ENCODE measurements at places on chromosomes 1 and 21.

DNA sequence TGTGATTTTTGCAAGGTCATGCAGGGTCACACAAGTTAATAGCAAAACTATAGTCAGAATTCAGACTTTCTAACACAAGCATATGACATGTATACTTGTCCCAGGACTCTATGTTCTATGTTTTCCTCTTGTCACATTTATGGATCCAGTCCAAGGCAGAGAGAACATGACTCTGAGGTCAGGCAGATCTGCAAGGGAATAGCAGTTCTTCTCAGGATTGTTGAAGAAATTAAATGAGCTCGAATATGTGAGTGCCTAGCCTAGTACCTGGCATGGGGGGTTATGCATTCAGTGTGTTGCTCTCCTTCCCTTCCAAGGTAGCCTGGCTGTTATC is 9.5 kb upstream of the RPTN start:
- no peaks in the 10 kb centered on the region for H3K4me1 ChIP-seq
- no peak overlapping the region for H3K27ac ChIP-seq
- H3K27me3 ChIP-seq = no peaks in the 10 kb centered on the region

GRCh38 chr1:174990382-174990999 is 9.3 kb upstream of the CACYBP start:
- H3K4me3 ChIP-seq = no peak overlapping the region
- peaks cover 11% of the 10 kb centered on the region for H3K36me3 ChIP-seq
- H3K4me1 ChIP-seq = no peaks in the 10 kb centered on the region

- no peaks in the 10 kb centered on the region for H3K27me3 ChIP-seq
- 0 out of 2 replicates have a peak, but pooled peaks cover 2% of the 10 kb centered on the region for H3K4me1 ChIP-seq
- H3K36me3 ChIP-seq = 0 out of 2 replicates have a peak, but pooled peaks cover 2% of the 10 kb centered on the region
Measured at GRCh38 chr1:3625151-3625907, 514 bp downstream of the TPRG1L start.

DNA sequence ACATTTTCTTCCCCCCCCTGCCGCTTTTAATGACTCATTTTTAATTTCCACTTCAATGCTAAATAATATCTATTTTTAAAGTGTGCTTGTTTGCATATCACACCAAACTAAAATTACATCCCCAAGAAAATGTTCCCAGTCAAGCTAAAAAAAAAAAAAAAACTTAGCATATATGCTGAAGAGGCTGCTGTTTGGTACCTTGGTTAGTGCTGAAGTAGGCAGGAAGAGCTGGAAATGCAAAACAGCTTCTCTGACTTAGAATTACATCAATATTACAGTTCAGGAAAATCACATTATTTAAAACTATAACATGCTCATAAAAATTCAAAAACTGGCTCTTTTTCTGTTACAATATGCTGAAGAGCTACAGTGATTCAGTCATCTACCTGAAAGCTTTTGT is 372.3 kb downstream of the SMYD3 start:
- H3K36me3 ChIP-seq = no peaks in the 10 kb centered on the region
- H3K27ac ChIP-seq = no peak overlapping the region
- H3K4me3 ChIP-seq = no peak overlapping the region
- DNase-seq = no peak
- no peaks in the 10 kb centered on the region for H3K27me3 ChIP-seq
- no peaks in the 10 kb centered on the region for H3K4me1 ChIP-seq

DNA sequence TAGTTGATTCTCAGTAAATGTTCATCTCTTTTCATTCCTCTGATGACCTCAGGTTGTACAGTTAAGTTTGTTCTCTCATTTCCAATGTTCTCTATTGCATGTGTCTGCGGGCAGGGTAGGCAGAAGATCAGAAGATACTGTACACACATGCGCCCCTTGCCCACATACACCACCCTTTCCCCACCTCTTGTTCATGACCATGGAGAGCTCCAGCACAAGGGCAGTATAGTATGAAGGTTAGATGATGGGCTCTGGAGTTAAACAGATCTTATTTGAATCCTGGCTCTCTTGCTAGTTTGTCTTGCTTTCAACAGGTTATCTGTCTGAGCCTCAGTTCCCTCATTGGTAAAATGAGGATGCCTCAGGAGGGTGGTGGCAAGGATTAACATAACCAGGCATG is 17.8 kb upstream of the PLD5 start:
- no peak overlapping the region for H3K27ac ChIP-seq
- H3K27me3 ChIP-seq = no peaks in the 10 kb centered on the region
- no peaks in the 10 kb centered on the region for H3K36me3 ChIP-seq
- H3K4me3 ChIP-seq = no peak overlapping the region

Data from iPS DF 6.9 (cell line).